Brain pericyte (primary cell): ENCODE measurements at places on chromosomes 2 and 18.

GRCh38 chr2:47226923-47227220 lies 71.8 kb upstream of the STPG4 start:
- DNase-seq, result no peak

DNA sequence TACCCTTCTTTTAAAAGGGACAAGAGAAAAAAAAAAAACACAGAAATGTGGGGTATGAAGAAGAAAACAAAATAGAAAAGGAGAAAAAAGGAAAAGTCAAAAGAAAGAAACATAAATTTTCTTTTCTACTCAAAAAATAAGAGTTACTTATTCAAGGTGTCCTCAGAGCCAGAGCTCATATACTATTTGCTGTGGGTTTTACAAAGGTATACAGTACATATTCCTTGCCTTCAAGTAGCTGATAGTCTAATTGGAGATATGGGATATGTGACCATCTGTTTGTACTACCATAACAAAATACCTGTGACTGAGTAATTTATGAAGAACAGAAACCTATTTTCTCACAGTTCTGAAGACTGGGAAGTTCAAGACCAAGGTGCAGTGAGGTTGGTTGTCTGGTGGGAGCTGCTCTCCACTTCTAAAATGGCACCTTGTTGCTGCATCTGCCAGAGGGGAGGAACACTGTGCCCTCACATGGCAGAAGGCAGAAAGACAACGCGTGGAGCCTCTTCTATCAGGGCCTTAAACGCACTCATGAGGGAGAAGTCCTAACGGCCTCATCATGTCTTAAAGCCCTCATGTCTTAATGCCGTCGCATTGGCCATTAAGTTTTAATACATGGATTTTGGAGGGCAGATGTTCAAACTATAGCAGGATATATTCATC lies 33.9 kb downstream of the NBAS start:
- no peak for DNase-seq

- DNase-seq, result no peak
These were observed 315.5 kb downstream of the RPRM start for GRCh38 chr2:153163055-153163454.

DNA sequence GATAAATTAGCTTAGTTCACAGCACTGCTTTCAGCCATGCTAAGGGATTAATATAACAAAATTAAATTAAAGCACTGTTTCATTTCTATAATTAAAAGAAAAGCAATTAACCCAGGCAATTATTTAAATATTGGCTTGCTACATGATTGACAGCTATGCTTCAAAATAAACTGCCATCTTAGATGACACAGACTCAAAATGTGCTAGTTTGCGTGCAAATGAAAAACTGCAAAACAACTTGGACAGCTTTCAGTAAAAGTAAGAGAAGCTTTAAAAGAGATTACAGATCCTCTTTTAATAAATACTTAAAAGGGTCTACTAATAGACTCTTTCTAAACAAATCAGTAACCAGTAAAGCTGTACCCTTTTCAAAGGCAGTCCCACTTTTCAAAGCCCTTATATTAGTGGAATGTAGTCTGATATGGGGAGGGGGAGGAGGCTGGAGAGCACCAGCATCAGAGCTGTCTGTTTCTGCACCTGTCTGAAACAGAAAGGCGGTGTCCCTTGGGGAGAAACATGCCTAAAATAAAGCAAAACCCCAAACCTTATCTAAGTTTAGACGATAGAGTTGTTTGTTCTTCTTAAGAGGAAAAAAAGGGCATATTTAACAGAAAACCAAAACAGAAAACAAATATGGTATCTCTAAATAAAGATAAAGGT lies 20.8 kb downstream of the EIF2AK3 start:
- no peak for DNase-seq

GRCh38 chr2:45649858-45650811 lies 1.3 kb upstream of the PRKCE start:
- DNase-seq, result no peak

GRCh38 chr2:71751590-71751989 lies 298.2 kb downstream of the DYSF start:
- no peak for DNase-seq

DNA sequence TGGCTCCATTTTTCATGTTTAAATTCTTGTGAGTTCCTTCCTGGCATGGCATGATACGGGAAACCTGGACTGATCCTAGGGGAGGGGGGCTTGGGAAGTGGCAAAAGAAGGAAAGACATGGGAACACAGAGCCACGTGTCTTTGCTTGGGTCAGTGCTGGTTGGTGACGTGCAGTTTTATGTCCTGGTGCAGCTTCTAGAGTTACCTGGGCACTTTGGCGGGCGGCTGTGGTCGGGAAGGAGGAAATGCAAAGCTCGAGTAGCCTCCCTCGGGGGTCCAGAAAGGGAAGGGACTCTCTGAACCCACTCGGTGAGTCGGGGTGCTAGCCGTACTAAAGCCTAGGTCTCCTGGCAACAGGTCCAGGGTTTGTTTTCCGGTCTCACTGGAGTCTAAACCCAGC lies 94.6 kb downstream of the APOB start:
- DNase-seq, result no peak

GRCh38 chr18:2918761-2919550 lies 72.2 kb downstream of the EMILIN2 start:
- no peak for DNase-seq

DNA sequence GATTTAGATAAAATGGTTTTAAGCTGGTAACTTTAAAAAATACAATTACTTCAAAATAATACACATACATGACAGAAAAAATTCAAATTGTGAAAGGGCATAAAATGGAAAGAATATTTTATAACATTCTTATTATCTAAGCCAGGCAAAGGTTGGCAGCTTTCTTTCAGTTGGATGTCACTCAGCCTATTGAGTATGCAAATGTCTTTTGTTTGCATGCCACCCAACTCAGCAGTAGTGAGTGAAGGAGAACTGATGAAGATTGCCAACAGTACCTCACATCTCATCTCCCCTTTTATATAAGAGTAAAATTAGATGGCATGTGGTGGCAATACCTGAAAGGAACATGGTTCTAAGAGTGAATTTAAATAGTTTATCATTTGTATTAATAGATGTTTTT lies 24.8 kb downstream of the BMPR2 start:
- DNase-seq, result no peak

GRCh38 chr2:1563943-1564891 lies 151.0 kb downstream of the TPO start:
- DNase-seq, result no peak

GRCh38 chr2:44912660-44913059 lies 28.8 kb upstream of the SIX3 start:
- no peak for DNase-seq

DNA sequence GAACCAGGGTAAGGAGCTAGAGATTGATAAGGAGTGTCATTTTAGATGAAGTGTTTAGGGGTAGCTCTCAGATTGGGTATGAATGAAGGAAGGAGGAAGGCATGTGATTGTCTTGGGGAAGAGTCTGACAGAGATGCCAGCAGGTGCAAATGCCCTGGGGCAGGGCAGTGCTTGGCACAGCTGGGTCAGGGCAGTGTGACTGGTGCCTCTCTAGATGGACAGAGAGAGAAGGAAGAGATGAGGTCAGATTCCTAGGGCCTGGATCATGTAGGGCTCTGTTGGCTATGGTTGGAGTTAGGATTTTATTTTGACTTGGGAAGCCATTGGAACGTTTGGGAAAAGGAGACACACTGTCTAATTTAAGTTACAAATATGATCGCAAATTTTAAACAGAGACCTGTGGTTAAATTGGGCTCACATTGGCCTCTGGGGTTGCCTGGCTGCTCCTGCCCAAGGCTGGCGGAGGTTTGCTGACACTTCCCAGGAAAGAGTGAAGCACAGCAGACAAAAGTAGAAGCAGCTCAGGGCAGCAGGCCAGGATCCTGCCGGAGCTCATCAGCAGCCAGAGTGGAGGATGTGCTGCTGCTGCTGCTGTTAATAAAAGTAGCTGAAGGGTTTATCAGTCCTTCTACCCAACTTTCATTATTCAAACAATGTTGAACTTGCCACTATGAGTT lies 32.7 kb upstream of the FHL2 start:
- no peak for DNase-seq

DNA sequence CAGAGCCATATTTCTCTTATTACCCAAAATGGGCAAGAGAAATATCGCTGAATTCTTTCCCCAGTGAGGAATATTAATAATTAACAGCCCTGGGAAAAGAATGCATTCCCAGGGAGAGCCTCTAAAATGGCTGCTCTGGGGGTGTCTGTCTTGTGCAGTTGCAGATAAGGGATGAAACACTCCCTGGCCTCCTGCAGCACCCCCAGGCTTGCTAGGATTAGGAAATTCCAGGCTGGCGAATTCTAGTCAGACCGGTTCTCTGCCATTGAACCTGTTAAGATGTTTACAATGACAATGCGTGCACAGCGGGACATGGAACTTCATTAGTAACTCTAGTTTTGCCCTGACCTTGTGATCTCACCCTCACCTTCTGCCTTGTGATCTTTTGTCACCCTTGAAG lies 24.5 kb downstream of the MRPL30 start:
- no peak for DNase-seq

GRCh38 chr18:58670404-58671110 lies 708 bp upstream of the MALT1 start:
- no peak for DNase-seq

DNA sequence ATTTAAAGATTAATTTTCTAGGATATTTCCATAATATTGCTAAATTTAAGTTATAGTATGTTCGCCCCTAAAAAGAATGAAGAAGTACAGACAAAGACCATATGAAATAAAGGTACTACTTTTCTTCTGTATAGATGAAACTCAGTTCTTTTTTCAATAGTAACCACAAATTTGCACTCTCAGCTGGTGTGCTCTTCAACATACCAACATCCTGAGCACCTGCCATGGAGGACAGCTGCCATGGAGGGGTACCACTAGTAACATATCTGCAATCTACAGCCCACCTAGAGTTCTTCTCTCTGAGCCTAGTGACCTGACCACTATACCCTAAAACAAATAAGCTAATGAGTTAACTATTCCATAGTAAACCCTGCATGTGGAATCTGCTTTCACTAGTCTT lies 36.8 kb upstream of the ERCC3 start:
- DNase-seq, result no peak

- no peak for DNase-seq
These were observed 1113.9 kb upstream of the ACVR2A start for GRCh38 chr2:146730882-146731281.

DNA sequence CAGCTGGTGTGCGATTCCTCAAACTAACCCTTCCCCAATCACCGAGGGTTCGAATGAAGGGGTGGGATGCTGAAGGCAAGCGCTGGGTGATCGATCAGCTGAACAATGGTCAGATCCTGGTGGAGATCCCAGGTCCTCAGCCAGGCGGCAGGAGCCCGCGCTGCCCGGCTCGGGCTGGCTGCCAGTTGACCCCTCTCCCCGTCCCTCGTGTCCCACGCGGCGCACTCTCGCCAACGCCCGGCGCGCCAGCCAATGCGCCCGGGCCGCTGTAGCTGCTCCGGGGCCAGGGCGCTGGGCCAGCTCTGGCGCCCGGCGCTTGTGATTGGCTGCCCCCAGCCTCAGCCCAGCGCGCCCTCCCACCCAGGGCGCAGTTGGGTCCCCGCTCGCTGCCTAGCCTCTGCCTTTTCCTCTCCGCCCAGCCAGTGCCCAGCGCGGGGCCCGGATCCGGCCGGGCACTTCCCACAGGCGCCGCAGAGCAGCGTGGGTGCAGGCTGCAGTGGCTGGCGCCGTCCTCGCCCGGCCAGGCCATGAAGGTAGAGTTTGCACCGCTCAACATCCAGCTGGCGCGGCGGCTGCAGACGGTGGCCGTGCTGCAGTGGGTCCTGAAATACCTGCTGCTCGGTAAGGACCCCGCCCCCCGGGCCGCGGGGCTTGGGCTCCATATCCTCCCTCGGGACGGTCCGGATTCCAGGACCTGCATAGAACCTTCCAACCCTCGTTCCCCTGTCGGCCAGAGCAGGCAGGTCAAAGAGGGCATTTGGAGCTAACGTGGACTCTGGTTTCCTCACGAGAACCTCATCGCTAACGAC lies at the start of gene MOGAT1:
Gene MOGAT1, plus strand, starts transcription at position 400 of the 809 bp plus-strand sequence. Its CDS starts 128 bp downstream, at position 528.
- no peak for DNase-seq

- DNase-seq, result no peak
These were observed 86.8 kb downstream of the EML6 start for GRCh38 chr2:54810246-54810645.

DNA sequence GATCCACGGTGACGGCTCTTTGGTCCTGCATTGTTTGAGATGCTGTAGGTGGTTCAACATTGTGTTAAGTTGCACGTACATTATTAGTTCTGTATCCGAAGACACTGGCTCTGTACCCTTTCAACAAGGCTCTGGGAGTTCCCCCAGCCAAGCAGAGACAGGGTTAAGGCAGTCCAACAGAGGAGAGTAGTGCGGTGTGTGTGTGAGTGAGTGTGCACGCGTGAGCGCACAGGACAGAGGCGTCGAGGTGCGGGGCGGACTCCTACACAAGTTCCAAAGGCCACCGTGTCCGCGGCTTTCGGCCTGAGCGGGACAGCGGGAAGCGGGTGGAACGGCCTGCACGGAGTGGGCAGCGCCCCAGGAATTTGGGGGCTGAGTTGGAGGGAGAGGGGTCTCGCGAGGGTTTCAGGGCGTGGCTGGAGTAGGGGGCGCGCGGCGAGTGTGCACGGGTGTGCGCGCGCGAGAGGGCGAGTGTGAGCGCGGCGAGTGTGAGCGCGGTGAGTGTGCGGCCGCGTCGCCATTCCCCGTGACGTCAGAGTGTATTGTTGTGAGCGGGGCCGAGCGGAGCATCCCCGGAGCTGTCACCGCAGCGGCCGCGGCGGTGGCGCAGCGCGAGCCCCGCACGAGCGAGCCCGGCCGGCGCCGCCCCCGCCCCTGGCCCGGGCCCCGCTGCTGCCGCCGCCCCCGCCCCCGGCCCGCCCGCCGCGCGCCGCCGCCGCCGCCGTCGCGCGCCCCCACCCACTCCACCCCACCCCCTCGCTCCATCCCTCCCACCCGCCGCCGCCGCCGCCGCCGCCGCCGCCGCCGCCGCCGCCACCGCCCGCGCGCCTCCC lies at the start of gene ASXL3:
Gene ASXL3, plus strand, starts transcription at position 535 of the 833 bp plus-strand sequence. CDS start 413 bp downstream, outside the sequence.
- DNase-seq, result no peak

DNA sequence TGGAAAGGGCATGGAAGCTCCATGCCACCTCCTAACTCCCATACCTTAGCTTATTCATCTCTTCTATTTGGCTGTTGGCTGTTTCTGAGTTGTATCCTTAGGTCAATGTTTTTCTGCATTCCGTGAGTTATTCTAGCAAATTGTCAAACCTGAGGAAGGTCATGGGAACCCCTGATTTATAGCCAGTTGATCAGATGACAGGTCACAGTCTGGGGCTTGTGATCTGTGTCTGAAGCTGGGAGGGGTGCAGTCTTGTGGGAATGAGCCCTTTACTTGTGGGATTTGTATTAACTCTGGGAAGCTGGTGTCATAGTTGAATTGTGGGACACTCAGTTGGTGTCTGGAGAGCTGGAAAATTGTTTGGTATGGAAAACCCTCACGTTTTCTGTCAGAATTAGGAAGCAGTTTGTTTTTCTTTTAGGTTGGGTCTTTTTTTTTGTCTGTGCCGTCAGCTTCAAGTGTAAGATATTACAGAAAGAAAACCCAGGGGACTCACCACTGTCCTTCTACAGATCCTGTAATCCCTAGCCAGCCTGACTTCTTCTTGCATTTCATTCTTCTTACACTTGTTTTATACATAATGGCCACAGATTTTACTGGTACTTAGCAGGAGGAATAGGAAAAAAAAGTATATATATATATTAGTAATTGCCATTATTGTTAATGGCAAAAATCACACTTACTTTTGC lies 137.9 kb downstream of the LRRTM1 start:
- DNase-seq, result no peak
